Trophoblast cell (in vitro differentiated cells and primary cell): ENCODE measurements at places on chromosomes 2 and 18.

DNA sequence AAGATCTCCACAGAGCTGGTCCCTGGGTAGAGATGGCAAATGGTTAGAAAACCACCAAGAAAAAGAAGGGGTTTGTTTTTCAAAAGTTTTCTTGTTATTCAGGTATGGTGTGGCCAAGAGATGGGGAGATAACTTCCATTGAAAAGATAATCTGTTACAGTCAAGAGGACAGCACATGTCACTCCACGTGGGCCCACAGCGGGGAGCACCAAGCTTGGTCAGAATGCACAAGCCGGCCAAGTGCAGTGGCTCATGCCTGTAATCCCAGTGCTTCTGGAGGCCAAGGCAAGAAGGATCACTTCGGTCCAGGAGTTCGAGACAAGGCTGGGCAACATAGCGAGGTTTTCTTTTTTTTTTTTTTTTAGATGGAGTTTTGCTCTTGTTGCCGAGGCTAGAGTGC, 6.0 kb upstream of the LCLAT1 start:
- DNase-seq = no peak

- DNase-seq = no peak
These were observed 306.0 kb upstream of the COL3A1 start for GRCh38 chr2:188668017-188668680.

GRCh38 chr2:182166406-182166805, 180.8 kb downstream of the PPP1R1C start:
- DNase-seq = no peak

DNA sequence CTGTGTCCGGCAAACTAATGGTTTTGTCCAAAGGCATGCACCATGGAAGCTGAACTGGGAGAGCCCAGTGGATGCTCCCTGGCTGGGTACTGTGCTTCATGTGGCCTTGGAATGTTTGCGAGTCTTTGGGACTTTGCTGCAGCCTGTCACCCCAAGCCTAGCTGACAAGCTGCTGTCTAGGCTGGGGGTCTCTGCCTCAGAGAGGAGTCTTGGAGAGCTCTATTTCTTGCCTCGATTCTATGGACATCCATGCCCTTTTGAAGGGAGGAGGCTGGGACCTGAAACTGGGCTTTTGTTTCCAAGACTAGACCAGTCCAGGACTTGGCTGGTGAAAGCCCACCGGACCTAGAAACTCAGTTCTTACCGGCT, 1.7 kb downstream of the MARS2 start:
- no peak for DNase-seq

- no peak for DNase-seq
These were observed 71.1 kb downstream of the MTA3 start for GRCh38 chr2:42639340-42640077.

DNA sequence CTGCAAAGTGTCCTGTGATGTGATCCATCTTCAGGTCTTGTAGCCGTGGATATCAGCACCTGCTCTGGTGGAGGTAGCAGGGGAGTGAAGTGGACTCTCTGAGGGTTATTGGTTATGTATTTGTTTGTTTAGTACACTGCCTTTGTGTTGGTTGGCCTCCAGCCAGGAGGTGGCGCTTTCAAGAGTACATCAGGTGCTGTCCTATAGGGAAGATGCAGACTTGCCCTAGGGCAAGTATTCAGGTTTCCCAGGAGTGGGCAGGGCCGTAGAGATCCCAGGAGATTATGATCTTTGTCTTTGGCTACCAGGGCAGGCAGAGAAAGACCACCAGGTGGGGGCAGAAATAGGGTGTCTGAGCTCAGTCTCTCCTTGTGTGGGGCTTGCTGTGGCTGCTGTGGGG, 411.8 kb downstream of the SOX11 start:
- no peak for DNase-seq

- no peak for DNase-seq
These were observed 356.7 kb upstream of the LYPD1 start for GRCh38 chr2:133026536-133027177.

DNA sequence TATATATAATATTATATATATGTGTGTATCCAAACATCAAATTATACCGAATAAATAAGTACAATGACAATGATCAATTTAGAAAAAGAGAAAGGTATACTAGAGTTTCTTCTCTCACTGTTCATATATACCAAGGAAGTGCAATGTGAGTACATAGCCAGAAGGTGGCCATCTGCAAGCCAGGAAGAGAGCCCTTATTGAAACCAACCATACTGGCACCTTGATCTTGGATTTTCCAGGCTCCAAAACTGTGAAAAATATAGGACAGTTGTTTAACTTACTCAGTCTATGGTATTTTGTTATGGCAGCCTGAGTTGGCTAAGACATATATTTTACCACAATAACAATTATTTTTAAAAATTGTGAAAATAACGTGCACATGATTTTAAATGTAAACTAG, 1490.2 kb upstream of the SLC39A10 start:
- peak; percentile 57 for DNase-seq

DNA sequence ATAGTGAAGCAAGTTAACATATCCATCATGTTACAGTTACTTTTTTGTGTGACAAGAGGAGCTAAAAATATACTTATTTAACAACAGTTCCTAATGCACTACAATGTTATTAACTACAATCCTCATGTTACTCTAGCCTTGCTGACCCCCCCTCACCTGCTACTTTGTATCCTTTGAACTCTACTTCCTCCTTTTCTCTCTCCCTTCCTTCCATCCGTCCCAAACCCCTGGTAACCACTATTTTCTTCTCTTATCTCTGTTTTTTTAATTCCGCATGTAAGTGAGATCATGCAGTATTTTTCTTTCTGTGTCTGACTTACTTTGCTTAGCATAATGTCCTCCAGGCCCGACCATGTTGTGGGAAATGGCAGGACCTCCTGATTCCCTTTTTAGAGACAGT, 59.4 kb downstream of the NPAS2 start:
- DNase-seq = no peak

- DNase-seq = no peak
These were observed 6.8 kb upstream of the EFHD1 start for GRCh38 chr2:232626584-232626983.

GRCh38 chr18:74625157-74625556, 27.5 kb downstream of the ZNF407 start:
- DNase-seq = no peak

- DNase-seq = no peak
These were observed 344.9 kb downstream of the TSN start for GRCh38 chr2:122100346-122100745.

- peak; percentile 63 for DNase-seq
These were observed 265.2 kb downstream of the CCDC85A start for GRCh38 chr2:56449002-56449431.

DNA sequence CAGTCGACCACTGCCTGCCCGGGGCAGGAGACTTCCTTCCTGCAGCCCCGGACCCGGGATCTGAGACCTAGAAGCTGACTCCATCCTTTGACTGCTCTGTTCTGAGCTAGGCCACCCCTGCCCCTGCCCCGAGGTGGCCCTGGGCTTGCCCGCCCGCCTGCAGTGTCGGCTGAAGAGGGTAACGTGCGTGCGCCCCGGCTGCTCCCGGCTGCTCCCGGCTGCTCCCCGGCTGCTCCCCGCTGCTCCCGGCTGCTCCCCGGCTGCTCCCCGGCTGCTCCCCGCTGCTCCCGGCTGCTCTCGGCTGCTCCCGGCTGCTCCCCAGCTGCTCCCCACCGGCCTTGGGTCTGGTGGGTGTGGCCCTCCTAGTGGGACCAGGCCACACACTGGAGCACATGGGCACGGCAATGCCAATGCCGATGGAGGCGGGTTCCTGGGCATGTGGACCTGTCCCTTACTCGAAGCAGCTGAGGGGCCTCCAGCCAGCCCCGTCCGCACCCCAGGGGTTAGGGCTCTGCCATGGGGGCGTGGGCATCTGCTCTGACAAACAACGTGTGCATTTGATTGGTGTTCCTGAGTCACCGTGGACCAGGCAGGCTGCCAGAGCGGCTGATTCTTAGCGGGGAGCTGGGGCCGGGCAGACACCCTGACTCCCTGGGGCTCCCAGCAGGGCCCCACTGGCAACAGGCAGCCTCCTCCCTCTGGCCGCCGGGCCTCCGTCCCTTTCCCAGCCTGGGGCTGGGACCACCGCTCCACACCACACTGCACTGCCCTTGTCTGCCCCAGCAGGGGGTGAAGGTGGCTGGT, 2.0 kb upstream of the GAL3ST2 start:
- no peak for DNase-seq

DNA sequence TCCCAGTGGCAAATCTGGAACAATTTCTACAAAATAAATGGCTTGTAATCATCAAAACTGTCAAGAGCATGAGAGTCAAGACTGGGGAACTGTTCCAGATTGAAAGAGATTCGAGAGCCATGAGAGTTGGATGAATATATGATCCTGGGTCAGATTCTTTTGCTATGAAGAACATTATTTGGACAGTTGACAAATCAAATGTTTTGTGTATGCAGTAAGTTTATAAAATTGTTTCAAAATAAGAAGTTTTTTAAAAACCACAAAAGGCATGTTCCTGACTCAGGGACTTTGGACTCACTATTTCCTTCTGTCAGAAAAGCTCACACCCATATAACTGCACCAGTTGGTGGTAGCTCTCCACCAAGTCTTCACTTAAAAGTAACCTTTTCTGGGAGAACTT, 38.5 kb downstream of the ROCK2 start:
- DNase-seq = no peak

GRCh38 chr2:201260302-201260800, at the start of gene CASP8:
Gene CASP8, plus strand, starts transcription at chr2:201260536. Its CDS starts 5,951 bp downstream, at chr2:201266487.
- DNase-seq = peak; percentile 35

GRCh38 chr2:60512641-60513040, 40.8 kb downstream of the BCL11A start:
- peak; percentile 65 for DNase-seq

DNA sequence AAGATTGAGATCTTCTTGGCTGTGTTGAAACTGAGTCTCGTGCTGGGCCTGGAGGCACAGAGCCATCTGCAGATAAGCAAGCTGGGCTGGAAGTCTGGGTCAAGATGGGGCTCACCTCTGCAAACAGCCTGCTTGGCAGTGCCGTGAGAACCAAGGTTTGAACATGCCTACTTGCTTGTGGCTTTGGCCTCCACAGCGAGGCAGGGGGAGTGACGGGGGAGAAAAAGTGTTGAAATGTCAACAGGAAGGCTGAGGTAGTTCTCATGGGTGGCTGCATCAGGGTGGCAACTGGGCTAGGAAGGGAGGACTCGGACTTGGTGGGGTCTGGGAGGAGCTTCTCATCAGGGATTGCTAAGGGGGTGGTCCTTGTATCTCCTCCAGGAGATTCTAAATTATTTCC, 99.7 kb downstream of the THNSL2 start:
- DNase-seq = no peak

- no peak for DNase-seq
These were observed 153.4 kb downstream of the CAPN13 start for GRCh38 chr2:30653847-30654246.

- no peak for DNase-seq
These were observed 64.8 kb upstream of the ALKAL2 start for GRCh38 chr2:352696-353095.

GRCh38 chr18:39772155-39772919, 2182.7 kb upstream of the PIK3C3 start:
- DNase-seq = no peak

GRCh38 chr2:233082931-233083755, 23.0 kb downstream of the INPP5D start:
- no peak for DNase-seq

DNA sequence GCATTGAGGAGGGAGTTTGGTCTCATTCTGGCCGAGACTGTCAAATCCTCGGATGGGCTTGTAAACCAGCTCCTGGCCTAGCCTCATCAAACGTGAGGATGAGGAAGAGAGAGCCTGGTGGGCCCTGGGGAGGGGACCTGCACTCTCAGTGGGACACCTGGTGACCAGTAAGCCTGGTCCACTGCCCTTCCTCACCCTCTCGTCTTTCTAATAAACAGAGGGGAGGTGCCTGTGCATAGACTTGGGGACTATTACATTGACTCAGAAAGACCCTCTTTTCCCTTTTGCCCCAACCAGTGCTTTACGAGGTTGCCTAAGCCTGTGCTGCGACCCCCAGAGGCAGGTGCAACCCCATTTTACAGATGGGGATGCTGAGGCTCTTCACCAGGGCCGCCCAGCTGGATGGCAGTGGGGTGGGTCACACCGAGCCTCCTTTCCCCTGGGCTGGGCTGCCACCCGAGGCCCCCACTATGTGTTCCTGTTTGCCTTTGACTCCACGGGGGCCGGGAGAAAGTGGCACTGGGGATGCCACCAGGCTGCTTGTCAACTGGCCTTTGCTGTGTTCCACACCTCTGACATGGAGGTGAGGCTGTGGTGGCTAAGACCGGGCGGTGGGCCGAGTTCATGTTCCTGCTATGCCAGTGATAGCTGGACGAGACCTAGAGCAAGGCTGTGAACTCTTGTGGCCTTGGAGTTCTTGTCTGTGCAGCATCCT, 85.9 kb downstream of the GLI2 start:
- no peak for DNase-seq

DNA sequence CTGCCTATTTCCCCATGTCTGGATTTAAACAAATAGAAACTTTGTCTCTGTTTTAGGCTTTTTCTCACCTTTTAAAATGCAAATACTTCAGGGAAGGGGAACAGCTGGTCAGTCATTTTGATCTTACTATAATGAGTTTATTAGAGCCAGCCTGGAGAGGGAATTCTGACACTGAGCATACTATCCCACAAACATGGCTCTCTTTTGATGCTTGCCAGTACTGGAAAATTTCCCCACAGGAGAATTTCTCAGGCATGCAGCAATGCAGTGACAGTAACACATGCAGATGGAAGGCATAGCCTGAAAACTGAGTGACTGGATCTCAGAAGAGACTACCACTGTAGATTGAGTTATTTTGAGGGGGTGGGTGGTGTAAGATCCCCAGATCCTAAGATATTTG, 974.3 kb upstream of the CELF4 start:
- DNase-seq = no peak

DNA sequence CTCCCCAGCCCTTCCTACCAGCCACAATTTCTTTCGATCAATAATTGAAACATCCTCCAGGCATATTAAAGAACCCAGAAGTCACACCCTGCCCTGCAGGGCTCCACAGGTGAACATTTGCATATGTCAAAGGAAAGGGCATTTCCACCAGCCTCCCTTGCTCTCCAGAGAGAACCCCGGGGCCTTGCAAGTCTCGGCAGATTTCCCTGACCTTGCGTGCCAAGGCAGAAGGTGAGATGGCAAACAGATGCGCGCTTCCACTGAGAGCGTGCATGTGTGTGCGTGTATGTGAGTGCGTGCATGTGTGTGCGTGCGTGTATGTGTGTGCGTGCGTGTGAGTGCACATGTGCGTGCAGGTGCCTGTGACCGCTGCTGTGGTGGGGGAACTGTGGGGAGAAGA, 120.3 kb downstream of the INO80D start:
- DNase-seq = no peak
